DMS153 (cell line): ENCODE measurements at places on chromosomes 2 and 18.

DNA sequence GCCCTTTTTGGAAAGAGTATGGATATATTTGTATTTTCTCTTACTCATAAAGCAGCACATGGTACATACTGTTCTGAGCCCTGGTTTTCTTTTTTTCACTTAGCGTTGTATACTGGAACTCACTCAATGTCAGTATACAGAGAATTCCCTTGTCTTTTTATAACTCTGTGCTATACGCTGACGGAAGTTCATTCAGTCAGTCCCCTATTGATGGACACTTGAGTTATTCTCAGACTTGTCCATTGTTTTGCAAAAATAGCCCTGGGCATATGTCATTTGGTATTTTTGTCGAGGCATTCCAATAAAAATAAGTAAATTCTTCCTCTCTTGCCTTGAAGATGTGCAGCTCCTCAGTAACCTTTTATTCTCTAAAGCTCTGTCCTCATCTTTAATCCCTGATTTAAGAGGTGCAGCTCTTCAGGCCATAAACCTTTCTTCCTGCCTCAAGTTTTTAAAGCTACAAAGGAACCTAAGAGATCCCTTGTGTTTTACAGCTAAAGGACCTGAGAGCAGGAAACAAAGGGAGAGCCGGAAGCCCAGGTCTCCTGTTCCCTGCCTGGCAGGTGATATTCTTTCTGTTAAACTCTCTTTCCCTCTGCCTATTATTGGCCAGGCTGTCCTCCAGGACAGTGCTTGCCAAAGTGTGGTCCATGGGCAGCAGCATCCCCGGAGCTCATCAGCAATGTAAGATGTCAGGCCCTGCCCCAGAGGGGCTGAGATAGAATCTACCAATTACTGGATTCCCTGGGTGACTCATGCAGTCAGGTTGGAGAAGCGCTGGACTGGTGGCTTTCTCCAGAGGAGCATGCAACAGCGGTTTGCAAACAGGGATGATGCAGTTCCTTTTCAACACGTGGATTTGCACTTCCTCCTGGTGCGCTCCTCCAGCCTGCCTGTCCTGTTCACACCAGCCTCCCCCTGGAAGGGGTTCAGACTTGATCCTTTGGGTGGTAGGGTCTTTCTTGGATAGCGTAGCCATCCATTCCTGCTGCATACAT, 158.0 kb downstream of the NEDD4L start:
- peak; percentile 87 for DNase-seq

- no peak for DNase-seq
Observed at GRCh38 chr18:43060020-43060419, 55.5 kb downstream of the RIT2 start.

- DNase-seq = peak; percentile 93
Observed at GRCh38 chr18:48928787-48929186, 22.0 kb downstream of the SMAD7 start.

- no peak for DNase-seq
Observed at GRCh38 chr2:182814804-182815203, 51.6 kb downstream of the FRZB start.

DNA sequence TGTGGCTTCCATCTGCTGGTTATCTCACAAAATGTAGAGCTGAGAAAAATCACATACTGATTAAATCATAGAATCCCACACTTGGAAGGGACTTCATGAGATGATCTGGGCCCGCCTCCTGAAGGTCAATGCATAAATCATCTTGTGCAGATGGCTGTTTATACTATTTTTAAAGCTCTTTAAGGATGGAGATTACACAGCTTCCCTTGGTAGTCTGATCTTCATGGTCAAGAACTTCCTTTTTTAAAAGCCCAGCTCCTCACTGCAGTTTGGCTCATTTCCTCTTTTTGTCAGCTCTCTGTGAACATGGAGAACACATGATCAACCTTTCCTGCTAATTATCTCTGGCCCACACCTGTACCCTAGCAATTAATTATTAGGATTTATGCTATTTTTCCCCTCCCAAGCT, 25.9 kb downstream of the GCG start:
- no peak for DNase-seq

DNA sequence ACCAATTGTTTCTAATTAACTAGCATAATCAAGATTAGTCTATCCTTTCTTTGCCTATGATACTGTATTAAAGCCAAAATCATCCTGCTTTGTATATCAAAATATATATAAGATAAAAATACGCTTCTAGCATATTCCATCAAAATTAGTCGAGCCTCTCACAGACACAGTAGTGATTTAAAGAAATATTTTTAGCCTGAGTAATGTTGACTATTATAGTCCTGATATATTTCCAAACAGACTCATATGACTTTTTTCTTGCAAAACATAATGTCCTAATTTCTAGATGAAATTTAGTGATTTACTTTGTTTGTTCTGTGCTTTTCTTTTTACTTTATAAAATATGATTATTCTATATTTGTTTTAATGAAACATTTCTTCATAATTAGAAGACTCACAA, 30.9 kb downstream of the FAP start:
- DNase-seq = no peak
